SK-MEL-5 (cell line): ENCODE measurements at places on chromosomes 1 and 21.
A peak's percentile ranks its signal among the peaks of the same experiment; 100 is the strongest.

- DNase-seq, result no peak
These were observed 144.7 kb upstream of the JUN start for GRCh38 chr1:58928514-58928913.

DNA sequence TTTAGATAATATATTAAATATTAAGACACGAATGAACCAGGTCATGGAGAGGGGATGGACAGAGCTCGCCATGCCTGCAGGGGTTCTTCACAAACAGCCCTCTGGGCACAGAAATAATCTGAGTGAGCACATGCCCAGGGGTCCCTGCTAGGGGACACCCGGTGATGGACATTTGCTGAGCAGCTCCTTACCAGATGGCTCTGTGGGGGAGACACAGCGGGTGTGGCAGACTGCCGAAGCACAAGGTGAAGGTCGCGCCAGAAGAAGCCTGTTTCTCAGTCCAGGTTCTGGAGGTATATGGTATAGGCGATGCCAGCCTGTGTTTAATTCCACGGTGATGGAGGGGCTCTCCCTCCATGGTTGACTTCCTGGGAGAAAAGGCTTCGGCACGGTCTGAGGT is 9.6 kb downstream of the TRABD2B start:
- no peak for DNase-seq

DNA sequence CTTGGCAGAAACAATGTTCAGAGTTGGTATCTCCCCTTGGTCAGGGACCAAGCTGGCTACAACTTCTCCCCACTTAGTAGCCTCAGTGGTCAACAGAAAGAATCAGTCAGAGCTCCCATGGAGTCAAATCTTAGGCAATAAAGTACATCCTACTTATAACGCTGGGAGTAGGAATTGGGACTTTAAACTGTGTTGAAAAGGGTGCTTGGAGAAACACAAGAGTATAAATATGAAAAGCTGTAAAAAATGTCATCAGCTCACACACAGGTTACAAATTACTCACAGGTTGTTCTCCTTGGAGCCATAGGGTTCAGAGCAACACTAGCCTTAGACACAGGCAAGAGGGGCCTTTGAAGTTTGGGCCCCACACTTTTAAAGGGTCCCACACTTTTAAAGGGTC is 67.4 kb downstream of the WLS start:
- no peak for DNase-seq

DNA sequence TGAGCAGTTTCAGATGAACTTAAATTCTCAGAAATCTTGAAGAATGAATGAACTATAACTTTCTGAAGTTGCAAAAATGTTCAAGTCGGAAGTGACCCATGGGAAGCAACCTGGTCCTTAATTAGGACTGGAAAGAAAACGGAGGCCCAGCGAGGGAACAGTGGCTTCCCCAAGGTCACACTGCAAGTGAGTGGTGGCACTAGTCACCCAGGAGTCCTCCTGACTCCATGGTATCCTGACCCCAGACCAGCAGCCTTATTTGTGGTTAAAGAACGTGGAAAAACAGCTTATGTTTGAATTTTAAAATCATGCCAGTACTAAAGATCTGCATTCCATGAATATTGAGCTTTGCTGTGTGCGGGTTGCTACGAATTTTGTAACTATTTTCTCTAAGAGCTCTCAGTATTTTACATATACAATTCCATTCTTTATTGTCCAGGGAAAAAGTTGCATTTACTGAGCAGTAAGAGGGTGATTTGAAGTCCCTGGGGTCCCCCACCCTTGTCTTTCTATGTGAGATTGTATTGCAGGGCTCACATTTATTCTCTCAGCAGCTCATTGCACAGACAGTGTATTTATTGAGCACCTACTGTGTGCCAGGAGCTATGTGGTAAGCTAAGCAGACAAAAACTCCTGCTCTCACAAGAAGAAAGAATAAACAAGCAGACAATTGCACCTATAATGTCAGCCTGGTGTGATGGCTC is 61.6 kb upstream of the ATP5PO start:
- DNase-seq, result no peak

- DNase-seq, result peak; percentile 41
These were observed 134.1 kb downstream of the SYT14 start for GRCh38 chr1:210072129-210072528.

DNA sequence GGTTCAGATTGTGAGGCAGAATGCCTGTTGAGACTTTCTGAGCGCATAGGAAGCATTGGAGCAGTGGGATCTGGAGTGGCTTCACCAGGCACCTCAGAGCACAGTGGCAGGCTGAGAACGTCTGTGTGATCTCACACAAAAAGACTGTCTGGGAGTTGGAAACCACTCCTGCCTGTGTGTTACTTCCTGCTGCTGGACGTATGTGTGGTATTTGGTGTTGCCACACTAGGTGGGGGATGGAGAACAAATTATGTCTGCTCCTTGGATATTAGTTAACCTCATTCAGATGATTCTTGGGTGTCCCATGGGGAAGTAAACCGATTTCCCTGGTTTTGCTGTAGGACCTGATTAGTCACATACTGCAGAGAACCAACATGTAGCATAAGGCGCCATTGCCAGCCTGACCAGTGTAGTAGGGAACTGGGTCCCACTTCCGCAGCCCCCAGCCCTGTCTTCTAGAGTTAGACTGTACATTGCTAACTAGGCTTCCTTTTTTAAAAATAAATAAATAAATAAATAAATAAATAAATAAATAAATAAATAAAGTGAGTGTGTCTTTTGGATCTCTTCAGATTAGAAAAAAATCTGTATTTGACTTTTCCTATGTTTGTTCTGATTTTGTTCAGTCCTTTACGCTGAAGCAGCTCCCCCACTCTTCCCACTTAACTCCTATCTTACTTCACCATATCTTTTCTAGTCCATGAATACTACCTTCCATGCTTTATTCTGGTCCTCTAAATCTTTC is 26.9 kb downstream of the UCK2 start:
- no peak for DNase-seq

DNA sequence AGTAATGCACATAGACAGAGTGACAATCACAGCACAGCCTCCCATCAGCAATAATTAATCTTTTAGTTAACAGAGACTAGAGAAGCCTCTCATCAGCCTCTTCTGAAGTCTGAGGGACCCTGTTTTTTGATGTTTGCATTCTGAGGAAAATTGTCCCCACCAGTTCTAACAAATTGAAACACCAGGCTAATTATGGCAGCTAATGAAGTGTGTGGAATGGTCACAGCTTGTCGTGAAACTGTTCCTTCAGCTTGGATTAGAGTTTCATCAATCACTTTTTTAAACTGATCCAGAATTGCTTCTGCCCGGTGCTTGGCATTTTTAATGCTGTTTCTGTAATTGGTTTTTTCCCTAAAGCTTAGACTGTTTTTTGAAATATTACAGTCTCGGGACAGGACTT is 208.0 kb downstream of the SPATA17 start:
- DNase-seq, result no peak

DNA sequence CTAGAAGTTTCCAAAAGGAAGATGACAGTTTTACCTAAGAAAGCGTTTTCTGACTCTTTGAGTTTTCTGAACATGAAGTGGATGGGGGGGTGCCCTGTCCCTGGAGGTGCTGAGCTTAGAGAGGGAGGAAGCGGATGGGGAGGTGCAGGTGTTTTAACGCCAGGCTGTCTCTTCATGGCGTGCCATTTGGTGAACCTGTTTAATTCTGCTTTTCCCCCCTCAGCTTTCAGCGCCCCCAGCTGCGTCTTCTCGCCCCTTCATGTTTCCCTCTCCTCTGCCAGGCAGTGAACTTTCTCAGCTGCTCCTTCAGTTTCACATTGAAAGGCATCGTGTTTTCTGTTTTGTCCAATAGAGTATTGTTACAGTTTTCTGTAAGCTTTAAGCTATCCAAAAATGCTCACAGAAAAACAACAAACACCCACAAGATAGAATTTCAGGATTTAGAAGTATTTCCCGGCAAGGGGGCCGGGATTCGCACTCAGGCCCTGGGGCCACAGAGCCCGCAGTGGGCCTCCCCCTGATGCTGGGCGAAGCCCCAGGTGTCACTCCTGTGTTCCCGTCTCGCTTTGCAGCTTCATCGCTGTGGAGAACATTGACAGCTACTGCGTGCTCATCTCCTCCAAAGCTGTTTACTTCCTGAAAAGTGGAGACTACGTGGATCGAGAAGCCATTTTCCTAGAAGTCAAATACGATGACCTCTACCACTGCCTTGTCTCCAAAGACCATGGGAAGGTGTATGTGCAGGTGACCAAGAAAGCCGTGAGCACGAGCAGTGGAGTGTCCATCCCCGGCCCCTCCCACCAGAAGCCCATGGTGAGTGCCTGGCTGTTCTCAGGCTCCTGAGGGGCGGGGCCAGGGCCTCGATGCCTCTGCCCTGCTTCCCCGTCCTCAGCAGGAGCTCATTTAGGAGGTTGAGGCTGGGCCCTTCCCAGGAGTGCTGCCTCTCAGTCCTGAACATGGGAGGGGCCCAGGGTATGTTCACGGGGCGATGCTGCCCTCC is 111.4 kb downstream of the DHRS3 start:
- no peak for DNase-seq

DNA sequence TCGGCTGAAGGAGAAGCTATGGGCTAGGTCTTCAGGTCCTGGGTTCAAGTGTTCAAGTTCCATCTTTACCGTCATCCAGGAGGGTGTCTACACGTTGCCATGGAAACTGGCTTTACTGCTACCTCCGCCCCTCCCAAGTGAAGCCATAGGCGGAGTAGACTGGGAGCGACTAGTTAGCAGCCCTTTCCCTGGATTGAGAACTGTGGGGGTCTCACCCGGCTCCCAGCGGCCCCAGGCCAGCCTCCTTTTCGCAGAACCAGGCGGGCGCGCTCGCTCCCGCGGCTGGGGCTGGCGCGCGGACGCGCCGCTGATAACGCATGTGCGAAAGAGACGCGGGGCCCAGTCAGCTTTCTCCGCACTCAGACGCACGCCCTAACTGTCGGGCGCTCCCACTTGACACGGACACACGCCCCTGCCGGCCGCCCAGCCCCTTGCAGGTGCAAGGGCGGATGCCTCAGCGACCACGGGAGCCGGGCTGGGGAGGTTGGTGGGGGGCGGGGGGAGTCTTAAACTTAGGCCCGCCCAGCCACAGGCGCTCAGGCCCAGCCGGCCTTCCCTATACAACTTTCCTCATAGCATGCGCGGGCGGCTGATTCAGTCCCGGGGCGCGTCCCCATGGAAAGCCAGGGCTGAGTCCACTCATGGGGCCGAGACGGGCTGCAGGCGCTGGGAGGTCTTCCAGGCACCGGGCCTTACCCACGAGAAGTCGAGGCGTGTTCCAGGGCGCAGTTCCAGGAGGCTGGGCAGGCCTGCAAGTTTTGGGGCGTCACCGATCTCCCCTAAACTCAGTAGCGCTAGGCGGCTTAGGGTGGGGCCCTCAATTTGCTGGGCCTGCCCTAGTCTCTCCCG is 7.4 kb downstream of the EFNA4 start:
- DNase-seq, result peak; percentile 65

GRCh38 chr1:117599286-117600221 is 6.3 kb upstream of the TENT5C start:
- no peak for DNase-seq

- DNase-seq, result no peak
These were observed 124.4 kb downstream of the HUNK start for GRCh38 chr21:31997191-31997590.

- no peak for DNase-seq
These were observed 486.8 kb downstream of the ADGRL2 start for GRCh38 chr1:82287556-82287955.

DNA sequence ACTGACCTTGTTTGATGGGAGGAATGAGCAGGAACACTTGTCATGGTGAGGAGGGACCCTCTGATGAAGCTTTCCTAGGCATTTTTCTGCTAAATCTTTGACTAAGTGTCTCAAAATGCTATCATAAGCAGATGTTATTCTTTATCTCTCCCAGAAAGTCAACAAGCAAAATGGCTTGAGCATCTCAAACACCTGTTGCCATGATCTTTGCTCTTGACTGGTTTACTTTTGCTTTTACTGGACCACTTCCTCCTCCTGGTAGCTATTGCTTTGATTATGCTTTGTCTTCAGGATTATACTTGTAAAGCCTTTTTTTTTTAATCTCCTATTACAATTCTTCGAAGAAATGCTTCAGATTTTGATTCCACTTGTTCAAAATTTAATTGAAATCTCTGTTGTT is 157.4 kb downstream of the GPR52 start:
- DNase-seq, result no peak

- DNase-seq, result no peak
These were observed 37.8 kb downstream of the FUBP1 start for GRCh38 chr1:77940921-77941570.

DNA sequence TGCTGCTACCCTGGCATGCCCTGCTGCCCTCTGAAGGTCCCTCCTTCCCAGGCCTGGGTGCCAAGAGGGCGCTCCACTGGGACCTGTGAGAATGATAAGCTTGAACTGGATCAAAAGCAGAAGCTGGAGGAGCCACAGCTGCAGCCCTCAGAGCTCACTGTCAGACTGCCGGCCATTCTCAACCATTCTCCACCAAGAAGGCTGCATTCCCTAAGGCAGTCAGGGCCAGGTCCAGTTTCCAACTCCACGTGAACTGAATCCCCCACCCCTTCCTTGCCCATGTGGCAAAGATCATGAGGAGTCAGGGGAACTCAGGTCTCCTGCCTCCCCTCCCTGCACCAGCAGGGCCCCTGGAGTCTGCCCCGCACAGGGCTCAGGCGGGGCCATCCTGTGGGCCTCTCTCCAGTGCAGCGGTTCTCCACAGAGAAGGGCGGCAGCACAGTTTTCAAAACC is 19.5 kb downstream of the SLC1A7 start:
- no peak for DNase-seq

GRCh38 chr1:2135441-2135841 is 59.1 kb downstream of the FAAP20 start:
- DNase-seq, result peak; percentile 95

DNA sequence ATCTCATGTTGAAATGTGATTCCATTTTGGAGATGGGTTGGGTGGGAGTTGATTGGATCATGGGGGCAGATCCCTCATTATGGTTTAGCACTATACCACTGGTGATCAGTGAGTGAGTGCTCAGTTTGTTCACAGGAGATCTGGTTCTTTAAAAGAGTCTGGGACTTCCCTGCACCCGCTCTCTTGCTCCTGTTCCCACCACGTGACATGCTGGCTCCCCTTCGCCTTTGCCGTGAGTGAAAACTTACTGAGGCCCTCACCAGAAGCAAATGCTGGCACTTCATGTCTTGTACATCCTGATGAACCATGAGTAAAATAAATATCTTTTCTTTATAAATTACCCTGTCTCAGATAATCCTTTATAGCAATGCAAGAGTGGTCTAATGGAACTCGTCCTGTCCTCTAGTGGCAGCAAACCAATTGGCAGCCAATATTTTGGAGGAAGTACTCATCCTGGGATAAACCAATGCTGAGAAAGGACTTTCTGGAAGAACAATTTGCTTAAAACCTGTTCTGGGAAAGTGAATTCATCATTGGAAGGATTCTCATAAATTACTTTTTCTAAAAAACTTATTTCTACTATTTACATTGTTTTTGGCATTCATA is 27.8 kb upstream of the CYP4A11 start:
- DNase-seq, result peak; percentile 15

- no peak for DNase-seq
These were observed 44.4 kb upstream of the SRP9 start for GRCh38 chr1:225733254-225733653.
